ENCODE measurements at places on chromosomes 6 and 20.
A peak's percentile ranks its signal among the peaks of the same experiment; 100 is the strongest.

DNA sequence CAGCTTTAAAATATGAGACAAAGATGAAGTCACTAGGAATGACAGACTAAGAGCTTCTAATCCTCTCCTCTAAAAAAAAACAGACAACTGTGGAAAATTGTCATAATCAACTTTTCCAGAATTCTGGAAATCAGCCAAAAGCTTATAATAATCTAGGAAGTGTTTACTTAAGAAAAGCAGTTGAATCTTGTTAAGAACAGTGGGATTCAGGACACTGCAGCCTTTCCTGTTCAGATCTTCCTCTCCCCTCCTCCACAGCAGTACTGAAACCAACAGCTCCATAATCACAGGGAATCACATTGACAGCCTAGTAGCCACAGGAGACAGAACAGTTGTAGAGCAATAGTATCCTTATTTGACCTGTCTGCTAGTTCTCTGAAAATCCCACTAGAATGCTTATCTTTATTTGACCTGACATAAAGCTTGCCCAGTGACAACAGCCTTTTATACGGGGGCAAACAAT is 41.6 kb downstream of the IBTK start:
- peak; percentile 70 for DNase-seq

DNA sequence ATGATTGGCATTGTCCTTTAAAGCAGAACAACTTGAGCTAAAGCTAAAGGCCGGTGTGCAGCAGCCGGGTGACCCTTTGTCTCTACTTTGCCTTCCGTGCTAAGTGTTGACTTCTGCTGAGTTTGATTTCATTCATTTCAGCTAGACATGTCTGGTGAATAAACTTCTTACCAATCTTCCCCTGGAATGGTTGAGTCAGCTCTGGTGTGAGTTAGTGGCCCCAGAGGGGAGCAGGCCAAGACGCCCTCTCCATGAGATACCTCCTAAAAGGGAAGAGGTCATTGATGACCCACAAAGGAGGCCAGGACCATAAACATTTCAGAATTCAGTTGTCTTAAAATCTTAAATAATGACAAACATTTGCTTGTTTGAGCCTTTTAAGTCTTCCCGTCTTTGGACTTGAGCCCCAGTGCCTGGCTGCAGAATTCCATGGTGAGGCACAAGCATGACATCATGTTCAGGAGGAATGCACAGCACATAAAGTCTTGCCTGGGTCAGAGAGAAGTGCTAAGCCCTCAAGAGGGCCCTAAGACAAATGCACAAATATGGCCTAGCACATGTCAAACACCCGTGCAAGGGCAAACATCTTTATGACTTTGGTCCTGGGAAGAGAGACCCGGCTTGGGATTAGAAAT is 96.3 kb upstream of the NEDD9 start:
- no peak for DNase-seq

DNA sequence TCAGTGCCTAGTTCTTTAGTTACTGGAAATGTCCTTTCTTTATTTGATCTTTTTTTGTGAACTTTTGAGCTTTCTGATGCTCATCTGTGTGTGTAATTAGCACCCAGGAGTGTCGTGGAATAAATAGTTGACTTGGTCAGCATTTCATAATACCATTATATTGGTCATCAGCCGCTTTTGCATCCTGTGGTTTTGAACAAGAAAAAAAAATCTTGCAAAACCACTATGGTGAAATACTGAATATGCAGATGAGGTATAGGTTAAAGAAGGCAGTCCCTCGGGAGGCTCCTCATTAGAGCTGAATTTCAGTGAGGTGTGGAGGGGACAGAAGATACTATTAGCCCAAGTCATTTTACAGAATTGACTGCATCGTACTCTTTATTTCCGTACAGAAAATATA is 90.1 kb downstream of the FOXO3 start:
- no peak for DNase-seq

GRCh38 chr20:18886756-18887155 is 73.2 kb downstream of the SCP2D1 start:
- DNase-seq = no peak

- peak; percentile 62 for DNase-seq
Measured at GRCh38 chr20:35111141-35111888, 18.7 kb upstream of the TRPC4AP start.

DNA sequence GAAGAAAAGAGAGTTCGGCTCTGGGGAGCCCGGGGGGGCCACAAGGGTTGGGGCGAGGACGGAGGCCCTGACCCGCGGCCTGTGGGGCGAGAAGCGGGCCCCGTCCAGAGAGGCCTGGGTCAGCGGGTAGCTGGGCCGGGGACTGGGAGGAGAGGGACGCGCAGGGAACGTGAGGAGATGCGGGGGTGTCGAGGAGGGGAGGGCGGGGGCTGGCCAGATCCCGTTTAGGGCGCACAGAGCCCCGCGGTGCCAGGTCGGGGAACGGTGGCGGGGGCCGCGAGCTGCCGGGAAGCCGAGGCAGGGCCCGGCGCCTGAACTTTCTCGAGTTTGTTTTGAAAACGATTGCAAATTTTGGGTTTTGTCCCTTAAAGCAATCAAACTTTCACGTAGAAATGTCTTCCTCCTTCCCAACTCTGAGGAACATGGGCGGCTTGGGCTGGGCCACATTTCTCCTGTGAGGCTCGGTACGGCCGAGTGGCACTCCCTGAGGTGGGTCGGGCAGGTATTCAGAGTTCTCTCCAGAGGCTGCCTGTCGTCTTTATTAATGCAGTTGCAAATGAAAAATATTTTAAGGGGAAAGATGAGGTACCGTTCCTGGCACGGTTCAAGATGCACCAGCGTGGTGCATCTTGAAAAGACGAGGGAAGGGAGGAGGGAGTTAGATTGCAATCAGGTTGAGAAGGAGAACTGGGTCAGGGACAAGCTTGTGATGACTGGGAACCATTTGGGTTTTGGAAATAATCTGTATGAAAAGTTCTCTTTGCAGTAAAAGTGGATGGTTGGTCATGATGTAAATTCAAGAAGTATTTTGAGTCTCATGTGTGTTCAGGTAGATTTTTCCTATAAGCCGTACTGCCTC is 972 bp downstream of the RNF8 start:
- DNase-seq = no peak

- no peak for DNase-seq
Measured at GRCh38 chr20:33724439-33725094, 4.5 kb upstream of the PXMP4 start.

- DNase-seq = no peak
Measured at GRCh38 chr6:126118058-126118755, 131.9 kb downstream of the TRMT11 start.

DNA sequence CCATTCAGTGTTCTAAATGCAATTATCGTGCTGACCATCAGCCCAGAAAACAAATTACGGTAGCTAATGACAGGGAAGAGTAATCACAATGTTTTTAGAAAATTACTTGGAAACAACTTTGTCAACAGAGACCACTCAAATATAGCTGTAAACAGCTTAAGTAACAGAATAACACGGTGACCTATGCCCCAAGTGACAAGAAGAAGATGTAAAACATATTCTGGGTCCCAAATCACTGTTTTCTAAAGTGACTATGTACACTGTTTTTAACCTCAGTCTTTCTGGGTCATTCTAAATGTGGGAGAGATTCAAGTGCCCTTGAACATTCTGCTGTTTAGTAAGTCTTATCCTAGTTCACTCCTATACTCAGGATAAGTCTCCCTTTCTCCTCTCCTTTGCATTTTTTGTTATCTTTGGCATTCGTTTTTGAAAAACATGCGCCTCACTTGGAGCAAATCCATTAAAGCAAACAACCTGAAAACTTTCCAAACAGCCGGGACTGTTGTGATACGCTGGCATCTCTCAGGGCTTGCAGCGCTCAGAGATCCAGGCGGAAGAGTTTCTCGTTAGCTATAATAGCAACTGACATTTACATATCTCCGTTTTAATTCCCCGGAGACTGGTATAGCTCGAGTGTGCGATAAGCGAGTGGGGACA is 114.5 kb upstream of the SOX4 start:
- peak; percentile 84 for DNase-seq

GRCh38 chr6:111183702-111184517 is 96.6 kb downstream of the SLC16A10 start:
- DNase-seq = no peak

DNA sequence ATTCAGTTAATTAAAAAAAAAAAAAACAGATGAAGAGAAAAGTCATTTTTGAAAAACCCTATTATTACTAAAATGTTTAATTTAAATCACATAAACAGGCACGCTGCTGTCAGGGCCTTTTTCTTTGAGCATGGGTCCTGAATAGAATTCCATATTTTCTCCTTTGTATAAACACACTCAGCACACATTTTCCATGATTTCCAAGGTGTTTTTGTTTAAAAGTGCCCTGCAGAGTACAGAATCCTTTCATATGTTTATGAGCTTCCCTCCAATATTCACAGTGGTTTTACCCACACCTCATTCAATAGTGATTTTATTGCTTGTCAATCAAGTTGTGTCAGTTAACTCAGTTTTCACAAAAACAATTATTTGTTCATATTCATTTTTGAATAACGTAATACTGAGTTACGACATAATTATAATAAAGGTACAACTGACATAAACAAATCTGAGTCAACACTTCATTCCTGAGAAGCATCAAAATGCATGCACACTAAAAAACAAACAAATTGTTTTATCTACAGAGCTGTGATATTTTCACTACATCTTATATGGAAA is 15.2 kb downstream of the SLC35B3 start:
- no peak for DNase-seq

DNA sequence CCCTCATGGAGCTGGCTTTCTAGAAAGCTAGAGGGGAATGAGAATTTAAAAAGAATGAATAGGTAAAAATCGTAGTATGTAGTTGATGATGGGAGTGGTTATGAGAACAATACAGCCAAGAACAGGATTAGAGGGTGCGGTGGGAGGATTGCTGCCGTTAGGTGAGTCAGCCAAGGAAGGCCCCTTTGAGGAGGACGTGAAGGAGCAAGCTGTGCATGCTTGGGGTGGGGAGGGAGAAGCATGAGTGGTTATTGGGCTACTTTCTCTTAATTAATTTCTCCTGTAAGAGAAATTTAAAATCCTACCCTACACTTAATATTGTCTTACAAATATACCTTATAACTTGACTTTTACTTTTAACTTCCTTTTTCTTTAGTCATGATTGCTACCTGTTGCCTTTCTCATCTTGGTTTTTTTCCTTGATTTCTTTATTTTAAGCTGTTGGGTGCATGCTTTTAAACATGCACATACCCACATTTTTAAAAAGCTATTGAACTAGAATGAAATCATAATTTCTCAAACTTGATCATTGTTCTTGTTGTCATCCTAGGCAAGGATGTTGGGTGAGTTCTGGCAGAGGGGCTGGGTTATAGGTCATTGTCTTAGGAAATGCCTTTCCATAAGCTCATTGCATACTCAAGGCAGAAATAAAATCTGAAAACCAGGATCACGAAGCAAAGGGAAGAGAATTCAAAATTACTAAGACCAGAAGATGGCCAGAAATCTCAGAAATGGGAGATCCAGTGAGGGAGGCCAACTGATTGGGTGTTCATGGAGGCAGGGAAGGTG is 114.5 kb downstream of the TCP11 start:
- DNase-seq = peak; percentile 62

DNA sequence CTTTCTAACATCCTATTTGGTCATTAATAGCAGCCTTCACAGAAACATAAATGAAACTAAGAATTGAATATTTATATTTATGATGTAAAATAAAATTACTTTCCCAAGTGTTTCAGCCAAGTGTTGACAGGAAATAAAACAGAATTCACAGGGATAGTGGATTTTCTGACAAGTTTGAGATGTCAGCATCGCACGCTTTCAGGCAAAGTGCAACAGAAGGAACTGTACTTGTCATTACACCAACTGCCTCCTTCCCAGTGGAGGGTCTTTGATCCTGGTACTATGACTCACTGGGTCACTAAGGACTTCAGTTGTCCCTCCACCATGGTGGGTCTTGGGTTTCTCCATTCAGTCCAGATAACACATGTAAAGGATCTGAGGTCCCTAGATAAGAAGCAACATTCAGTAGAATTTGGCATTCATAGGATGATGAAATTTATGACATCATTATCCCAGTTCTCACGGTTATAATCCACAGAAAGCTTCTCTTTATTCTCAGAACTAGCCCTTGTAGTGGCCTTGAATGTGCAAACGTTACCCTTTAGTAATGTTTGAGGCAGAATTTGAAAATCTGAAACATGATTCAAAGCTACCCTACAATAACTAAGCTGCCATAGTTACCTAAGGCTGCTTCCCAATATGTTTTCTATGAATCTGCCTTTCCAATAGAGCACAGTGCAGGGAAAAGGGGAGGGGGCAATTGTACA is 3.8 kb upstream of the TNFAIP3 start:
- DNase-seq = no peak

GRCh38 chr6:15473174-15473573 is 189.7 kb downstream of the DTNBP1 start:
- DNase-seq = no peak

DNA sequence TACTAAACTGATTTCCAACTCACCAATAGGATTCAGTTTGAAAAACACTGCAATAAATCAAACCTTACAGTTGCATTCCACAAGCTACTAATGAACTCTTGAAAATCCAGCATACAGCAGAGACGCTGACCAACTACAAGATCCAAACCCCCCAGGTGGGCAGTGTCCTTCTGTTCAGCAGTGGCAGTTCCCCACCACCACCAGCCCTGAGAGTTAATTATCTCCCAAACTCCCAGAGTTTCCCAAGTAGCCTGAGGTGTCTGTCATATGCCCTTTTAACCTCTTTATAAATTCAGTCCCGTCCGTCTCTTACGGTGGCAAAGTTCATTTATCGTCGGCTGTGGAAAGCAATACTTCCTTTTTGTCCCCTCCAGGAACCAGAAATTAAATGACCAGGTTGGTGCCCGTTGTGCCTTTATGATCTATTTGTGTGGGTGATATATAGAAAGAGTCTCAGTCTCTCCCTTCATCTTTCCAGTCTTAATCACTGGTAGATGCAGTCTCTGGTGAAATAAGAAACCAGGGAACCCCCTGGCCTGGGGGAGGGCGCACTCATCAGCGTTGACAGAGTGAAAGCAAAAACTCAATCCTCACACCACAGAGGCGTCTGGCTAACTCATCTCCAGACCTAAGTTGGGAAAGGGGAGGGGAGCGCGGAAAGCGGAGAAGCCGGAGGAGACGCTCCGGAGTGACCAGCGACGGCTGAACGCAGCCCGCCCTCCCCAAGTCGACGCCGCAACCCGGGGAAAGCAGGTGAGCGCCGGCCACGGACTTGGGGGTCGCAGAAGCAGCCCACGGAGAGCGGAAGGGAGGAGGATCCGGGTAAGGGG is 717 bp downstream of the MRPL14 start:
- DNase-seq = peak; percentile 66

DNA sequence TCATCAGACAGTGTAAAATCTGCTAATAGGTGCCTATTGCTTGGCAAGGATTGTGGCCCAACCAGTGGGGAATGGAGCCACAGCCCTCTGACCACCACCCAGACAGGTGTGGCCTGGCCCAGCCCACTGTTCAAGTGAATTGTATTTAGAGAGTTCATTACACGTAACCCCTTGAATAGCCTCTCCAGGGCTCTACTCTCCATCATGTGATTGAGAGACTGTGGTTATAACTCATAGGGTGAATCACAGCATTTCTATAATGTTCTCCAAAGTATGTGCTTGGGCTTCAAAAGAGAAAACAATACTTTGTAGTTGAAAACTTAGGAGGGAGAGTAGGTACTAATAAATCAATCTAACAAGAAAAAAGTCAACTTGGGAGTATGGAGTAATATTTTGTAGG is 38.4 kb downstream of the ALDH8A1 start:
- DNase-seq = no peak
